Left ventricle myocardium superior (tissue), 1 donor: ENCODE measurements at places on chromosomes 6 and 20.

DNA sequence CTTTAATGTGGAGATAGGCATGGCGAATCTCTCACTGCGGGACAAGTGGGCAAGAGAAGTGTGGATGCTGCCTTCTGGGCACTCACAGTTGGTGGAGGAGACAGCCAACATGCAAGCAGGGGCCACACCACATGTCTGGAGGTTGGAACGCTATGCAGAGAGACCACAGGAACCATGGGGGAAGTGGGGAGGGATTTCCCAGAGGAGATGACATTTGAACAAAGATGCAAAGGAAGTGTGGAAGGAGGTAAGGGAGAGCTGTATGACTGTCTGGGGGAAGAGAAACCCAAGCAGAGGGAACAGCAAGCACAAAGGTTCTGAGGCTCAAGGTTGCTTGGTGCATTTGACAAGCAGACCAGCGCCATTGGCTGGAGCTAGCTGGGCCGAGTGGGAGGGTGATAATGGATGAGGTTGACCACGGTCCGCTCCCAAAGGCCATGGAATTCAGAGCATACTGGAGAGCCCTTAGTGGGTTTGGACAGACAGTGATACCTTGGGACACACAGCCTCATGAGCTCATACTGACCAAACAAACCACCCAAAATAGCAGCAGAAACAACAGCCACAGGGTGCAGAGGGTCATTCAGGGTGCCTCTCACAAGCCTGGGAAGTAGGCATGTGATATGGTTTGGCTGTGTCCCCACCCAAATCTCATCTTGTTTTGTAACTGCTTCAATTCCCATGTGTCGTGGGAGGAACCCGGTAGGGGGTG is 7.6 kb upstream of the FAM110A start:
- no peak for DNase-seq

GRCh38 chr6:39330057-39330456 is 7.6 kb upstream of the KCNK16 start:
- no peak for DNase-seq

DNA sequence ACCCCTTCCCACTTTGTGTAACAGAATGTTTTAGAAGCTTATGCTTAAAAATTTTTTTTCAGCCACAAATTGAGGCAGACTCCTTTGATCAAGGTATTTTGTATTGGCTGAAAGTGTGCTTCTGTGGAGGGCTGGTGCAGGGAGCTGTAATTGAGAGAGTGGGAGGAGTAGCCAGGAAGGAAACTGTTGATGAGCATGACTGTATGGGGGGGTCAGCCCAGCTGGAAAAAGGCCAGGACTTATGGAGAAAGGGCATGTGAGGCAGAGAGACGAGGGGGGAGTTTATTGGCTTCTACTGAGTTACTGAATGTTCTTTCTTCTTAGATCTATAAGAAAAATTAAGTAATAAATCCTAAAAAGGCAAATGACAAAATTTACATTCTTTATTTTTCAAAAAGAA is 13.4 kb downstream of the RFPL4B start:
- DNase-seq: no peak

GRCh38 chr6:35728683-35729678 is 7.9 kb upstream of the ARMC12 start:
- peak; percentile 83 for DNase-seq

- no peak for DNase-seq
Observed at GRCh38 chr6:141848029-141848890, 284.5 kb upstream of the GJE1 start.

DNA sequence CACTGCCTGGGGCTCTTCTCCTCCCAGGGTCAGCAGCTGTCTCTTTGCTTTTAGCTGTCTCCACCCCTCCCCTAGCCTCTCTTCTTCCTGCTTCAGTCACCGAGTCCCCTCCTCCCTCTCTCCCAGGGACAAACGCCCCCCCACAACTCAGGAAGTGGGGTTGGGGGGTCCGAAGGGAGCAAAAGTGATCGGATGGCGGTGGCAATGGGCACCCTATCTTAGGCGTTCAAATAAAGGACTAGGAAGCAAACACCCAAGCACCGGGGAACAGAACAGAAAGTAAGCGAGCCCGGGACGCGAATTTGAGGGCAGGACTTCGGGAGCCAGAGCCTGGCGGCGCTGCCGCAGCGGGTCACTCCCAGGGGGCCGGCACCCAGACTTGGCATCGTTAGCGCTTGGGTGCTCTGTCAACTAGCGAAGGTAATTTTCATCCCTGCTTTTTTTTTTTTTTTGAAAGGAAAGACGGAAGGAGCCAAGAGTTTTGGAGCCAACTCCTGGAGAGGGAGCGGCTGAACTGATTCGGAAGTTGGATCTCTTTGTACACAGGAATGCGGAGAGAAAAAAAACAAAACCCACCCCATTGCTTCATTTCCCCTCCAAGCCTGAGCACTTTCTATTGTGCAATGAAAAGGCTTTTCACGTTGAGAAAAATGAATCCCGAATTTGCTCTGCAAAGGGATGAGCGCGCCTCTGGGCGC is 815 bp upstream of the ITPR3 start:
- DNase-seq: peak; percentile 60
